CD4-positive, alpha-beta T cell treated with Interleukin-21 for 1 hour (primary cell): ENCODE measurements at places on chromosomes 12 and 14.

GRCh38 chr14:41096131-41096530, 510.5 kb upstream of the LRFN5 start:
- DNase-seq, result no peak

GRCh38 chr12:52123487-52124186, 44.1 kb downstream of the SMIM41 start:
- DNase-seq, result no peak

- no peak for DNase-seq
Measured at GRCh38 chr14:34824826-34825225, 50.3 kb downstream of the BAZ1A start.

- no peak for DNase-seq
Measured at GRCh38 chr14:104588066-104588857, 8.7 kb downstream of the C14orf180 start.

DNA sequence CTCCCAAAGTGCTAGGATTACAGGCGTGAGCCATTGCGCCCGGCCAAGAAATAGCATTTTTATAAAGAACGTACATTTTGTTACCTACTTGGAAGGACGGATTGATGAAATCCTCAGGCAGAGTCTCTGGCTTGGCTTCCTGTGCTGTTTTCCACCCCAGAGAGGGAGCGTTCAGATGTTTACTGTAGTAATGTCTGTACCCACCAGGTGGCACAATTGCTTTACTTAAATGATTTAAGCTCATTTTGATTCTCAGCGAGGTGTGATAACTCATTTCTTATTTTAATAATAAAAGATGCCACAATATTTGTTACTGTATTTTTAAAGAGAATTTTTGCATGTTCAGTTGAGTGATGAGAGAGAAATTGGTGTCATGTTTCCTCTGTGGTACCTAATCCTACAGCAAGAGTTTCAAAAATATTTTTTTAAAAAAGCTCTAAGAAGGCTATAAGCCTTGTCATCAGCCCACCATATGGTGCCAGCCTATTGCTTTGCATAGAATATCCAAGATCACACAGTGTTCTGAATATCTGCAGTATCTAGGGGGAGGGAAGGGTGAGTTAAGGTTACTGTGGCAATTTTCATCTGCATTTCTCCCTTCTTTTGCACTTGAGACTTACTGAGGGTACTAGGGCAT, 82.6 kb upstream of the TRAF3 start:
- peak; percentile 73 for DNase-seq

GRCh38 chr14:90302529-90303303, 29.0 kb downstream of the NRDE2 start:
- DNase-seq, result no peak

- DNase-seq, result no peak
Measured at GRCh38 chr14:38999949-39000348, 103.1 kb downstream of the SEC23A start.

GRCh38 chr12:54611715-54612149, 23.0 kb downstream of the LACRT start:
- no peak for DNase-seq

- no peak for DNase-seq
Measured at GRCh38 chr14:91032248-91032647, 28.2 kb downstream of the RPS6KA5 start.

DNA sequence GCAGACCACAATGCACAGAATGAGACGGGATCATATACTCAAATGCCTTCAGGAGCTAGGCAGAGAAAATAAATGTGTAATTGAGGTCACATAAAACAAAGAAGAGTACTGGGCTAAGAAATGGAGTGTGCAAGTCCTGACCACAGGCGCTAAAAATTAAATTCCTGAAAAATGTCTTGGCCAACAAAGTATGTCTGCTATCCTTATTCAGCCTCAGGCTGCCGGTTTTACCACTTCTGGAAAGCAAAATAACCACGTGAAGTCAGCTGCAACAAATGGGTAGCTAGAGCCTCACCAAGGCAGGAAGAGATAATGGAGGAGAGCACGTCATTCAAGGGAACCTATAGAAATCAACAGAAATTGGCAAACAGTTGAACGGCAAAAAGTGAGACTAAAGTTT, 3.1 kb downstream of the PYGL start:
- no peak for DNase-seq

DNA sequence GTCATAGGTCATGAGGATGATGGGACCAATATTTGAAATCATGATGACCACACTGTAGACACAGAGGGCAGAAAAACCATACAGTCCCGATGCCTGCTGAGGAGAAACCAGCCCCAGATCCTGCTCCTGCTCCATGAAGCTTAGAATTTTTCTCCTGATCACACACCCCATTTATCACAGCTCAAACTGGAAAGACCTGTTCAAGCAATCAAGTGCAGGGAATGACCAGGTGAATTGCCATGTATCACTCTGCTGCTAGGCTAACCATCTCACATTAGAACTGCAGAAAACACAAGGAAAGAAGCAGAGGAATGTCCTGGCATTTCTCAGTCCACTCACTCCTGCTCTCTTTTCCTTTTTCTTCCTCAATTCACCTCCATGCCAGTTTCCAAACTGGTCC, 18.1 kb downstream of the MANSC1 start:
- no peak for DNase-seq

DNA sequence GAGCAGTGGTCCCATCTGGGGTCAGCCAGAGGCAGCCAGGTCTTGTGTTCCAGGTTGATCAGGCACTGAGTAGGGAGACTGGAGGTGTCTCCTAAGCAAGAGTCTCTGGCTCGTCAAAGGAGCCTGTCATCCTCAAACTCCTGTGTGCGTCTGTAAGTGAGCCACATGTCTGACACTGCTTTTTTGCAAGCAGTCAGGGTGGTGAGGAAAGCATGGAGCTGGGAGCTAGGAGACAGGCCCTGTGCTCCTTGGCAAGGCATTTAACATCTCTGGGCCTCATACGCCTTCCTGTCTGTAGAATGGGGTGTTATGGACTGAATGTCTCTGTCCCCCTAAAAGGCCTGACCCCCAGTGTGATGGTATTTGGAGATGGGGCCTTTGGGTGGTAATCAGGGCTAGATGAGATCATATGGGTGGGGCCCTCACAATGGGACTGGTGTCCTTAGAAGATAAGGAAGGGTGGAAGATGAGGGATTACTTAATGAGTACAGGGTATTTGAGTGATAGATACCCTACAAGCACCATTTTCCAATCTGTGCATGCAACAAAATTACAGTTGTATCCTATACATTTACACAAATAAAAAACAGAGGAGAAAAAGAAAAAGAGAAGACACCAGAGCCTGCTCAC, 53.0 kb downstream of the ARL6IP4 start:
- no peak for DNase-seq

GRCh38 chr12:57044889-57045288, 5.0 kb downstream of the MYO1A start:
- no peak for DNase-seq

DNA sequence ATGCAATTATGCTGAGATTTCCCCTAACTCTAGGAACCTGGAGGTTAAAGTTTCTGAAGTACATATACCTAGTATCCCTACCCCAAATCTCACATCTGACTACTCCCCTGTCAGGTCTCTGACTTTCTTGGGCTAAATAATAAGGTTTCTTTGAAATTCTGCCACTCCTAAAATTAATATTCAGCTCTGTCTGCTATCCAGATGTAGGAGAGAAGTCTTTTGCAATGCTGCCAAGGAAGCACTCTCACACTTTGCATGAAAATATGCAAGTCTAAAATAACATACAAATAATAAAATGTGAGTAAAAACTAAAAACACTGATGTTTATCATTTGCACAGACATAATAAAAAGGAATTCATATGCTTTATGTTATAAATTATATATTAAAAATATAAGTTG, 196.9 kb upstream of the LRFN5 start:
- DNase-seq, result no peak

GRCh38 chr12:63467951-63468350, 200.3 kb downstream of the DPY19L2 start:
- no peak for DNase-seq

DNA sequence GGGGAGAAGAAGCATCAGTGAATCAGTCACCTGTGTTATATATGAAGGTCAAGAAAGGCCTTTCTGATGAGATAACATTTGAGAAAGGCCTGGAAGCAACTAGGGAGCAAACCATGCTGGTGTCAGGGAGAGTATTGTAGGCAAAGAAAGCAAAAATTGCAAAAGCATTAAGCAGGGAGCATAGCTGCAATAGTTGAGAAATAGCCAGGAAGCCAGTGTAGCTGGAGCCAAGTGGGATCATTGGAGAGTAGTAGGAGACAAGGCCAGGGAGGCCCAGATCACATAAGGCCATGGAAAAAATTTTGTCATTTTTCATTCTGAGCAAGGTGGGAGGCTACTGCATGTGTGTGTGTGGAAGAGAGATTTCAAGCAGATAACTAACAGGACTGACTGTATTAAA, 18.8 kb upstream of the MAGOHB start:
- DNase-seq, result no peak

DNA sequence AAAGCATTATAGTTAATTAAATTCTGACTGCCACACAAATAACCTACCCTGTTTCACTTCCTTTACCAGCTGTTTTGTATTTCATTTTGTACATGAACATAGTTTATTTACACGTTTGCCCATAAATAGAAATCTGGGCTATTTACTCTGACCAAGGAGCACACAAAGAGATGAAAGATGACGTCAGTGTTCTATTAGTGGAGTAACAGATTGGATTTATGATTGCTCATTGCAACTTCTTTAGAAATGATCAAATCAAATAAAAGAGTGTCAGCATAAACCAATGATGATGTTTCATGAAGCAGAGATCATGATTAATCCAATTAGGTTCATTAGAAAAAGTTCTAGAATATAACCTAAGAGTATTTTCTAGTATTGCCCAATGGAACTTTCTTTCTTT, 12.0 kb upstream of the RTL1 start:
- DNase-seq, result no peak
